ENCODE measurements at places on chromosomes 2 and 18.
A peak's percentile ranks its signal among the peaks of the same experiment; 100 is the strongest.

- DNase-seq = no peak
These were observed 42.9 kb upstream of the SH3RF3 start for GRCh38 chr2:109085912-109086742.

GRCh38 chr18:51236225-51236624 is 38.7 kb upstream of the MEX3C start:
- no peak for DNase-seq

DNA sequence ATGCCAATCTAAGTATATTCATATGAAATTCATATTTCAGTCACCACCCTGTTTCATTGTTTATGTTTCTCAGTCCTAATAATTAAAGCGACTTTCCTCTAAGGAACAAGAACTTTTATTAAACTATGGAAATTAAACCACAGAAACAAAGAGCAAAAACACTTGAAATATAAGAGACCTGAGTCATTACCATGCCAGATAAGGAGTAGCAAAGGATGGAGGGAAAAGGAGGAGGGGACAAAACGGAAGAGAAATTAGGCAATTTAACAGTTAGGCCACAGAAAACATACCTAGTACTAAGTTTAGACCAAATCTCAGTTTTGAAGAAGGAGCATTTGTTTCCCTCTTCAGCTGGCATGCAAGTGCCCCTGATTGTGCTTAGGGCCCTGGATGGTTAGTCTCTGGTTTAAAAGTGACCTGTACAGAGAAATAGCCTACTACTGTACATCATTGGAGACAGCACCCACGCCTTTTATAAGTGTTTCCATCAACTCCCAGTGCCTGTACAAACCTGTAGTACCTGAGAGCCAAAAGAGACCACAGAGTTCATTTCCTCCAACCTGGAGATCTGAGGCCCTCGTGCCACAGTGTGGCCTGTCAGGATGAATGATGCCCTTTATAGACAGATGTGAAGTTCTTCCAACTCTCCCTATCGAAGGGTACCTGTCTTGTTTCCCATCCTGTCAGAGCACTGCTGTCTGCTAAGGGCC is 74.5 kb downstream of the SPATS2L start:
- no peak for DNase-seq

GRCh38 chr2:38146275-38146906 is 70.4 kb upstream of the CYP1B1 start:
- DNase-seq = no peak

DNA sequence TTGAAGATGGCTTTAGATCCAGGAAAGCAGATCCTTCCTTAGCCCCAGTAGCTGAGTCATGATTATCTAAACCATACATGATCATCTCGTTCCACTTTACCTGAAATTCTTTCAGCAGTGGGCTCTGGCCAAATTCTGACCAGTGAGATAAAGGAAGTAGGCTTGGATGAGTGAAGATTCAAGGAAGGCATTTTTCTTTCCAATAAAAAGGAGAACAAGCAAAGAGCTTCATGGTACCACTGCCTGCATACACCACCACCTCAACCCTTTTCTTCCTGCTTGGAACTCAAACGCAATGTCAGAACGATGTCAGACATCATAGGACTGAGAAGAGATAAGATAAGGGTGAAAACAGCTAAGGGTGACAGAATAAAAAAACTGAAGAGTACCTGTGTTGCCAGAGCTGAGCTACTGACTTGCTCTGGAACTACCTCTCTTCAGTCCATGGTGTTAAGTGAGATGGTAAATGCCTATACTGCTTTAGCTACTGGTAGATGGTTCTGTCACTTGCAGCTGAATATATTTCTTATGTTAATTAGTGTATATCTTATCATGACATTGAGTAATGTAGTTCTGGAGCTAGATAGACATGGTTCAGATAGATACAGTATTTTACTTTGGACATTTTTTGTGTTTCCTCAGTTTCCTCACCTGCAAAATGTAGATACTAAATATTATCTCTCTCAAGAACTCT is 58.7 kb upstream of the ACVR1 start:
- no peak for DNase-seq

- DNase-seq = no peak
These were observed 22.7 kb downstream of the ALPK2 start for GRCh38 chr18:58606236-58606635.

GRCh38 chr2:188852772-188853171 is 121.4 kb upstream of the COL3A1 start:
- no peak for DNase-seq

GRCh38 chr2:241188361-241189092 is at the start of gene ANO7:
TSS of gene ANO7 (plus strand) at chr2:241188677. CDS start at chr2:241190064, 1,387 bp downstream.
- DNase-seq = no peak

DNA sequence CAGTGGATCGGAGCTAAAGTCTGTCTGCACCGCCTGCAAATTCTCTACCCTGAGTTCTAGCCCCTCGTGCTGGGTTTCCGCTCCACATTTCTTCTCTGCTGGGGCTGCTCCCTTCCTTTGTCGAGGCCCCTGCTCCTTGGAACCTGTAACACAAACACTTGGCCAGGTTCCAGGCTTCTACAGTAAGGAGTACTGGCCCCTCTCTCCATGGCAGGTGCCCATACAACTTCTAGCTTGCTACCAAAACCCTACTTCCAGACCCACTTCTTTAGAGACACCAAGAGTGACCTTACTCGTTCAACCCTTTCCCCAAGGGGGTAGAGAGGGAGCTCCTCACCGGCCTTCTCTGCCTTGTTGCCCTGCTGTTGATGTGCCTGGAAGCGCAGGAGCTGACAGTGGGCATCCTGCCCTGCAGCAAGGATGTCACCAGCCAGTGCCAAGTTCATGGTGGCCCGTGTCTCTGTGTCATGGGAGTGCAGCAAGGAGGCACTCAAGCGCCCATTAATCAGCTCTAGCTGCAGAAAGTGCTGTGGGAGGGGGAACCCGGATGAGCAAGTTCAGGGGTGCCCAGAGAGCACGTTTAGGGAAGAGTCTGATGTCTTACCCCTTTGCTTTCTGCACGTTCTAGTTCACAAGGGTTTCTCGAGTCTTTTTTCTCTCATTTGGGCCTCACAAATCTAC is 1.1 kb downstream of the PREB start:
- no peak for DNase-seq

- no peak for DNase-seq
These were observed 299.9 kb downstream of the CCDC74A start for GRCh38 chr2:131827481-131828163.

GRCh38 chr2:197926673-197927072 is 122.3 kb downstream of the PLCL1 start:
- no peak for DNase-seq

GRCh38 chr2:137976274-137976673 is 12.0 kb downstream of the HNMT start:
- no peak for DNase-seq

GRCh38 chr2:134432435-134432883 is 178.6 kb downstream of the MGAT5 start:
- DNase-seq = no peak

- DNase-seq = peak; percentile 52
These were observed 2.2 kb downstream of the NOL4 start for GRCh38 chr18:34222307-34223163.

DNA sequence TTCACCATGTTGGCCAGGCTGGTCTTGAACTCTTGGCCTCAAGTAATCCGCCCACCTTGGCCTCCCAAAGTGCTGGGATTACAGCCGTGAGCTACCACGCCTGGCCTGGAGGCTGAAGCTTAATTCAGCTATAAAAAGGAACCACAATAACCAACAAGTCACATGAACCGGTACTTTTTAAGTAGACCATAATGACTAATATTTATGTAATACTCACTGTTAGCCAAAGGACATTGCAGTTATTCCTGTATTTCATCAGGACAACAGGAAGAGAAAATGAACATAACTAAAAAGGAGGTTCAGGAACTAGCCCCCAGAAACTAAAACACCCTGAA is 49.0 kb upstream of the TMEM87B start:
- DNase-seq = no peak

GRCh38 chr2:54915101-54915500 is 135.2 kb downstream of the RTN4 start:
- DNase-seq = no peak

- DNase-seq = no peak
These were observed 377.2 kb upstream of the KLHL29 start for GRCh38 chr2:23007631-23008235.

DNA sequence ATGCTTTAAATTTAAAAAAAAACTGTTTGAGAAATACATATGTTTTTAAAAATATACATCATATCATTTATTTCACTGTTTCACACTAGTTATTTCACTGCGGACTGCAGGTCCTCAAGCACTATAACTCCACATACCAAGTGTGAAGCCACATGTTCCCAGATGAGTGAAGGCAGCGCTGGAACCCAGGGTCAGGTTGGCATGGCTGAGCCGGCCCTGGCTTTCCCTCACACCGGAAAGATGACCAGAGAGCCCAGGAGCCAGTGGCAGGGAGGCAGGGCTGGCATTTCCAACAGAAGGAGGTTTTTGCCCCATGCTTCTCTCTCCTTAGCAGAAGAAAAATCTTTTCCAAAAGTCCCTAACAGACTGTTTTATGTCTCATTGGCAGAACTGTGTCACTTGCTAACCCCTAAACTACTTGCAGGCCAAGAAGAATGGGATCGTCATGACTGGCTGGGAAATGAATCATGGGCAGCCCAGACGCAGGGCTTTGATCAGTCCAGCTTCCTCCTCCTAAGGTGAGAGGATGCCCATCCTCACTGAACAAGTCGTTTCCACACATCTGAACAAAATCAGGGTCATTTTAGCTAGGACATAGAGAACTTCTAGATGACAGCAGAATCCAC is 287.6 kb upstream of the HNRNPA3 start:
- no peak for DNase-seq

GRCh38 chr18:24530630-24531111 is 70.2 kb downstream of the HRH4 start:
- no peak for DNase-seq

- no peak for DNase-seq
These were observed 1293.5 kb upstream of the CHAC2 start for GRCh38 chr2:52474091-52474490.

- no peak for DNase-seq
These were observed 52.0 kb upstream of the CELF4 start for GRCh38 chr18:37617623-37618022.

- no peak for DNase-seq
These were observed 67.1 kb upstream of the DSEL start for GRCh38 chr18:67583621-67584020.

GRCh38 chr2:226671141-226671676 is 128.4 kb downstream of the IRS1 start:
- no peak for DNase-seq

- DNase-seq = no peak
These were observed 59.9 kb downstream of the NAT8 start for GRCh38 chr2:73582364-73582763.

DNA sequence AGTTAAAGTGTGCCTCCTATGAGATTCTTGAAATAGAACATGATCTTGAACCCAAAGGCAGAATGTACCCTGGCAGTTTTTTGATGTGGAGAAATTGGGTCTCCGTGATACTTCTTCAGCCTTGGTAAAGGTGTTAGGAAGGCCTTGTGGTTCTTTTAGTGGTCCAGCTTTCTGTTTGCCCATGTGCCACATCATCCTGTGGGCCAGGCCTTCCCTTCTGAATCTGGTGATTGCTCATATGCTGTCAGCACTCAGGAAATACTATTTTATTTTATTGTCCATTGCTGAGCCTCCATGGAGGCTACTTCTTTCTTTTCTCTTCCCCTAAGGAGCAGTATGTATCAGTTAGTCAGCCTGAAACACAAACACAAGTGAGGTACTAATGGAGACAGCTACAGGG is 52.9 kb downstream of the CCDC141 start:
- no peak for DNase-seq

DNA sequence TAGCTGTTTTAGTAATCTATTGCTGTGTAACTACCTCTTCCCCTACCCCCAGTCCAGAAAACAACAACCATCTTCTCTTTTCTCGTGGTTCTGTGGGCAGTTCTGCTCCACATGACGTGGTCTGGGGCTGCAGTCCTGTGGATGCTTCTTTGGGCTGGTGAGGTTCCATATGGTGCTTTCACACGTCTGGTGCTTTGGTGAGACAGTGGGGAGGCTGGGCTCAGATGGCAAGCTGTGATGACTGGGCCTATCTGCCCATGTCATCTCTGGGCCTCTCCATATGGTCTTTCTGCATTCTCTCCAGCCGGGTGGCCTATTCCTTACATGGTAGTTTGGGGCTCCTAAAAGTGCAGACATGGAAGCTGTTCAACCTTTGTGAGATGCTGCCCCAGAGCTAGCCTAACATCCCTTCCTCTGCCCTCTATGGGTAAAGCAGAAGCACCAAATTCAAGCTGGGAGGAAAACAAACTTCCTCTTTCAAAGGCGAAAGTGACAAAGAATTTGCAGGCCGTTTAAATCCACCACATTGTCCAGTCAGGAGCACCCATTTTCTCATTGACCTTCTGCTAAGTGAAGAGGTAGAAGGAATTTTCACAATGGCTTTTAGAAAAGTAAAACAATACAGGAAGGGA is 68.3 kb upstream of the IL1R1 start:
- DNase-seq = no peak

DNA sequence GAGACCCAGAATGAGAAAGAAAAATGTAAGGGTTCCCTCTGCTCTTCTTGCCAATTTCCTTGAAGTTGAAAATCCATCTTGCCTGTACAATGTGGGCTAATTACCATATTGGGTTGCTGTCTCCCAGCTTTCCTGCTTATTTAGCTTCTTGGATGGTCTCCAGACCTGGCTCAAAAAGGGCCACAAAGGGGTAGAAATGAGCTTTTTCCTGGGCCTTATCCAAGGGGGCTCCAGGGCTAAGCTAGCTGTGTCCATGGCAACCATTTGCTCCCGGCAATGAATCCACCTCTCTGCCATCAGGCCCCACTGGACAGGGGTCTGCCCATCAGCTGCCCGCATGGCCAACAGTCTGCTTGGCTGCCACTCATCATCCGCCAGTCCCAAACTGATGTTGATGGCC is 85.0 kb downstream of the BOD1L2 start:
- DNase-seq = no peak

DNA sequence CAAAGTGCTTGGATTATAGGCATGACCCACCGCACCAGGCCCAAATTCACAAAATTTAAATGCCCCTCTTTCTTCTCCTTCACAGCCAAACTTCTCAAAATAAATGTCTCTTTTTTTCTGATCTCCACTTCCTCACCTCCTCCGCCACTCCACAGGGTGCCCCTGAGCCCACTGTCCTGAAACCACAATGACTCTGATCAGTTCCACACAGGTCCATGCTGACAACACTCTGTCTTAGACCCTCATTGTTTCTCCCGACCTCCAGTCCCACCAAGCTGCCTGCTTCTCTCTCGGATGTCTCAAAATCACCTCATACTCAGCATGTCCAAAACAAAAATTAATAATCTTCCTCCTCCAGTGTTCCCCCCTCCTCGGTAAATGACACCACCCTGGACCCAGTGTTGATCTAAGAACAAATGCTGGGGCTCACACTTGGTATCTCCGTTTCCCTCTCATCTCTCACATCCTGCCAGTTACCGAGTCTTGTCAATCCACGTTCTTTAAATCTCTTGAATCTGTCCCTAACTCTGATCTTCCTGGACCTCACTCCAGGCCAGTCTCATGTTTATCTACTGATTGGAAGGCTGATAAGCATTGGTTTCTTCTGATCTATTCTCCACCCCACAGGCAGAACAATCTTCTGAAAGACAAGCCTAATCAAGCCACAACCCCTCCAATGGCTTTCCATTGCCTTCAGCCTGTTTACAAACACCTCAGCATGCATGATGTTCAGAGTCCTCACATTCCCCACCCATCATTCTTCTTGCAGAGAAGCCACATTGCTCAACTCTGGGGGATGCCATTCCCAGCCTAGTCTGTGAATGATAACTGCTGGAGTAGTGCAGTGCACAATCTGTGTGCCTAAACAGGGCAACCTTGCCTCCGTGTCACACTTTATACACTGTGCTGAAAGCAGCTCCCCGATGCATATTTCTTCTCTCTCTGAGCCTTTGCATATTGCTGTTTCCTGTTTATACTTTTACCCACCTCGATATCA is 12.4 kb upstream of the ANKRD44 start:
- no peak for DNase-seq
